ENCODE measurements at places on chromosomes 4 and X.

- DNase-seq, result no peak
Measured at GRCh38 chrX:152177052-152177451, 38.7 kb upstream of the MAGEA10 start.

GRCh38 chr4:153045111-153045982 is 109.2 kb downstream of the FHDC1 start:
- no peak for DNase-seq

GRCh38 chr4:129978315-129978714 is 882.4 kb downstream of the C4orf33 start:
- no peak for DNase-seq

- no peak for DNase-seq
Measured at GRCh38 chrX:86806786-86807185, 658.5 kb downstream of the DACH2 start.

GRCh38 chr4:78297116-78297800 is 240.1 kb downstream of the FRAS1 start:
- DNase-seq, result no peak

DNA sequence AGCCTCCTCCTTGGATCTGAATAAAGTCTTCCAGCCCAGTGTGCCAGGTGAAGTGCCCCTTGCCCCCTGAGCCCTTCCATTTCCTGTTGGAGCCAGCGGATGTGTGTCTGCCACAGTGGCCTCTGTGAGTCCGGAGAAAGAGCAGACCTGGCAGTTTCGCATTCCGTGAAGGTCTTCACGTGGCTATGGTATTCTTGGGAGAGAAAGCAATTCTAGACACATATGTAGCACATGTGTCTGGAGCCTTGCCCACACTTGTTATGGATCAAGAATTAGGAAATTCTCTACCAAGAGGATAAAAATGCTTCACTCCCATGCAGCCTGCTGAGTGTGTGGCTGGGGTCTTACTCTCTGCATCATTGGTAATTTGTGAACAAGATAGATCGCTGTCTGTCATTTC is 130.9 kb downstream of the REPS2 start:
- no peak for DNase-seq
